ENCODE measurements at places on chromosomes 2 and 18.
A peak's percentile ranks its signal among the peaks of the same experiment; 100 is the strongest.

DNA sequence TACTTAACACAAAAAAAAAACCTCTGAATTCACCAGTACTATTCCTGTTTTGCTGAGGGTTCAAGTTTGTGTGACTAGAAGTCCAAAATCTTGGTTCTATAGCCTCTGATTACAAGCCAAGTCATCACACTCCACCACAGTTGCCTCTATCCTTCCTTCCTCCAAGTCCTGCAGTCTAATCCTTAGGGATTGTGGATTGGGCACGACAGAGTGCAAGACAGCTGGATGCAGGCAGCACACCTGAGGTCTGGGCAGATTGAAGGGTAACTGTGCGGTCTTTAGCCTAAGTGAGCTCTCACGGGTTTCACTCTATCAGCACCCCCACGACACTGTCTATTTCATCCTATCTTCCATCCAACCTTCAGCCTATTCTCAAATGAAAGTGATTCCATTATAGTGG is 299.4 kb upstream of the ID2 start:
- no peak for DNase-seq

DNA sequence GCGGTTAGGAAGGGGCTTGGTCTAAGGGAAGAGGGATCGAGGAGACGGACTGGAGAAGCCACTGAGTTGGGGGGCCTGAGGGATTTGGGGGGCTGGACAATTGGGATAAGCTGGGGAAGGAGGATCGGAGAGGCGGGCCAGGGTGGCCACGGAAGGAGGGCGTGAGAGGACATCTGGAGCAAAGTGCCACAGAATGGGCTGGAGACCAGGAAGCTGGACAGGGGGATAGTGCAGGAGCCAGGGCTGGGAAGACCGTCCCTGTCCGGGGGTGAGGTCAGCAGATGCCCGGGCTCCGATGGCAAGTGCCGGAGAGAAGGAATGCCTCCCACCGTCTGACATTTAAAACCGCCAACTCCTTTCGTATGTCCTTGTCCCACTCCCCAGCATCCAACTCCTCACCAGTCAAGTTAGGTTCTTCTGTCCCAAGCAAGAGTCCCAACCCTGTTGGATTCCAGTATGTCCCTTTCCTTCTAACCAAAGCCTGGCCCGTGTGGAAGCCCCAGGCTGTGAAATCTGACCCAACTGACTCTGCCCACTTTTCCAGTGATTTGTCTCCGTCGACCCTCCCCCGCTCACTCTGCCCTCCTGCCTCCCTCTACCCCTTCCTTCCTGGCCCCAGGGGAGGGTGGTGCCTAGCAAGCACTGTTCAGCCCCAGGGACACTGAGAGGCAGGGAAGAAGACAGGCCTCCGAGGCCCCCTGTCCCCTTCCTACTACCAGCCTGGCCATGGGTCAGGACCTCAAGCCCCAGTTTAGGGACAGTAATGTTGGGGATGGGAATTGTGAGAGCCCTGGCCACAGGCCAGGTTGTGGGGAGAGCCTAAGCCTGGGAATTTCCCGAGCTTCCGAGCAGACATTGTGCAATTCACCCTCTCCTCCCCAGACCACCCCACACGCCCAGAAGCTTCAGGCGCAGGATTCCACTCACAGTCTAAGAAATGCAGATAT is 31.5 kb upstream of the TMBIM1 start:
- peak; percentile 53 for DNase-seq

DNA sequence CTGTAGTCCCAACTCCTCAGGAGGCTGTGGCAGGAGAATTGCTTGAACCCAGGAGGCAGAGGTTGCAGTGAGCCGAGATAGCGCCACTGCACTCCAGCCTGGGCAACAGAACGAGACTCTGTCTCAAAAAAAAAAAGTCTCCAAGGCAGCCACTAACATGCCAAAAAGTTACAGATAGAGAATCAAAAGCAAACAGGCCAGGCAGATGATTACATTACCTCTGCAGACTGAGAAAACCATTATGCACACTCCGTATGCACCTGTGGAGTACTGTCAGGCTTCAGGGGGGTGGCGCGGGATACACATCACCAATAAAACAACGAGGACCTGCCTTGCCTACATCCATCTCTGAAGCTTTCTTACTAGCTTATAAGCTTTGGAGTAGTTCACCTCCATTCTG is 10.3 kb downstream of the STAM2 start:
- no peak for DNase-seq

DNA sequence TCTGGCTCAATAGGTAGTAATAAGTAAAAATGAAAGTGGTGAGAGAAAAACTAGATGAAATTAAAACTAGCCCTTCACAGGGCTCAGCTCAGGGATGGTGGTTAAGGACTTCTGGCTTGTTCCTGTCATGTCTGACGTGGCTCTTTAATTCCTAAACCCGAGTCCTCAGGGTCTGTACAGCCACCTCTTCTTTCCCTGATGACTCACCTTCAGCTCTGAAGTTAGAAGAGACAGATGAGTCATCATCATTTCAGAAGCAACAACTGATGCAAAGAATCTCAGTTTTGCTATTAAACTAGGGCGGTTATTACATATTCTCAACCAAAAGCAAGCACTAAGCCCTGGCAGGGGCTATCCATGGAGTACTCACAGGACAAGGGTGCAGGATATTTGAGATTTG is 24.0 kb upstream of the ITGB6 start:
- DNase-seq, result no peak

DNA sequence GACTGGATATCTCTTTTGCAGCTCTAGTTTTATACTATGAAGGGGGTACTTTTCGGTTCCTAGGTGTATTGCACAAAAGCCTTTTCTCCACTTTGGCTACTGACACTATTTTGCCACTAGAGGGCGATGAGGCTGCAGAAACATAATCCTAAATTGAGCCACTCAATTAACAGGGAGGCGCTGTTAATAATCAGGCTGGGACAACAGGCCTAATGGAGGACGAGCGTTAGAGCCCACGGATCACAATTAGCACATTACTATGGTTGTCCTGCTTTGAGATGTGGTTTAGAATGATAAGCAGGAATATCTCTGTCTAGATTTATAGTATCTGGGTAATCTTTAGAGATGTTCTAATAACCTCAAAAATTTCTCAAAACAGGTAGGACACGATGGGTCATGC is 62.2 kb upstream of the PMAIP1 start:
- DNase-seq, result peak; percentile 52

- peak; percentile 23 for DNase-seq
Observed at GRCh38 chr2:227179988-227180685, 15.7 kb downstream of the COL4A3 start.

DNA sequence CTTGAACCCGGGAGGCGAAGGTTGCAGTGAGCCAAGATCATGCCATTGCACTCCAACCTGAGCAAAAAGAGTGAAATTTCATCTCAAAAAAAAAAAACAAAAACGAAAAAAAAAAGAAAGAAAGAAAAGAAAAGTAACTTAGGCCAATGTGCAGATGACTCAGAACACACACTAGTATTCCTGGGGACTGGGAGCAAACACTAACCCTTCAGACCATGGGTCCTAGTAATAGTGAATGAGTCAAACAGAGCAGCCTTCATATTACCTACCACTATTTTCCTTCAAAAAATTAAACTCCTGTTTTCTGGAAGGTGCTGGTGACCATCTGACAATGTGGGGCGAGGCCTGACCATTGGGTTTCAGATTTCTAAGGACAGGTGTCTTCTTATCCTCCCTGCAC is 253.4 kb downstream of the PIEZO2 start:
- no peak for DNase-seq

- no peak for DNase-seq
Observed at GRCh38 chr18:69936191-69936558, 11.5 kb downstream of the CD226 start.

DNA sequence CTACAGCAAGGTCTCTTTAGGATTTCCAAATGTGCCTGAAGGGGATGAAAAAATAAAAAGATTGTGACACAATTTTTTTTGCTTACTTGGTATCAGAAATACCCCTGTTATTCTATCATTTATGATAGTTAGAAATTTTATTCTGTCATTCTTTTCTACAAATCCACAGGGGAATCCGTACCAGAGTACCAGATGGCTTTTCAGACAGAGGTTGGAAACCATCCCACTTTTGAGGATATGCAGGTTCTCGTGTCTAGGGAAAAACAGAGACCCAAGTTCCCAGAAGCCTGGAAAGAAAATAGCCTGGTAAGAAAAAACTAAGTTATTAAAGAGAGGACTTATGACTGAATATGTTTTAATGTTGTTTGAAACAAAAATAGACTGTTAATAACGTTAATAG is 92.6 kb upstream of the FAM117B start:
- no peak for DNase-seq

- peak; percentile 94 for DNase-seq
Observed at GRCh38 chr2:200405599-200406298, 99.3 kb downstream of the SPATS2L start.

DNA sequence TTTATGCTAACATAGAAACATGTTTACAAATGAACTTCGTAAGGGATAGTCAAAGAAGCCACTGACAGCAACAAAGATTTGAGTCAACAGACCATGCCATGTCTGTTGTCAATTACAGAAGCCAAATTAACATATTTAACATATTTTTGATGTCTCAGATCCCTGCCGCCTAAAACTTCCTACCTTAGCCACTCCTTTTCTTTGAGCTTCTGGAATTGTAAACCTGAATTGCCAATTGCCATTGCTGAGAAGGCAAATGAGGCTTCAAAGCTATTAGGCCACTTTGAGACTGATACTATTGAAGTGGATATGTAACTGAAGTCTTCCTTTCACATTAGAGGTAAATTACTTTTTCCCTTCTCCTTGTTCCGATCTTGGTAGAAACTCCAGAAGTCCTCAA is 66.0 kb upstream of the DSEL start:
- no peak for DNase-seq

GRCh38 chr2:204329016-204329415 is 216.3 kb upstream of the PARD3B start:
- DNase-seq, result no peak

- no peak for DNase-seq
Observed at GRCh38 chr2:151175864-151176263, 85.8 kb downstream of the RBM43 start.

GRCh38 chr2:235836491-235836911 is 331.7 kb downstream of the GBX2 start:
- no peak for DNase-seq

- no peak for DNase-seq
Observed at GRCh38 chr2:138853296-138853695, 73.1 kb upstream of the NXPH2 start.

DNA sequence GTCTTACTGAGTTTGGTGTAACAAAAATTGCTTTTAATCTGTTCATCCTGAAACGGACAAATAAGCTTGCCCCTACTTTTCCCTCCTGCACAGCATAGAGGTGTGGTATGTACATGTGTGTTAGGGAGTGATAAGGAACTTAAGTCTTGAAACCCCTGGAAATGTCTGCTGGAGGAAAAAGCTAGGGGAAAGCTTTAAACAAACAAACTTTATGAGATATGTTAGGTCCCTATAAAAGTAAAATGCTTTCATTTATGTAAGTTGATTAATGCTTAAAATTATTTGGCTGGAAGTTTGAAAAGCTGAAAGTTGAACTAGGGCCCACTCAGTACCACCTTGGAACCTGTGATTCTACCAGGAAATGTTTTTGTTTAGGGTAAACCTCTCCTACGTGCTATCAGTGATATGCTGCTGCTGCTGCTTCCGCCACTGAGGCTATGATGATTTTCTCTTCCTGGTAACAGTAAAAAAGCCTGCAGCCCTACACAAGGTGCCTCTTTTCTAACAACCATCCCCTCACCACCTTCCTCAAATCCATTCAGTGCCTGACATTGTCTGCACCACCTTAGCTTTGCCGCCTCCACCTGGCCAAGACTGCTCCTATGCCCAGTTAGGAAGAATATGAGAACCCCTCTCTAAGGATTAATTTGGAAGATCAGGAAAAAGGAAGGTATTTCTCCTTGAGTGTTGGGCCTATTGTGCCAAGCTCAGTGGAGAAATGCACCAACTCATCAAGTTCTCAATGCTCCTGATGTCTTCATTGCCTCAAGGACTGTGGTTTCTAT is 2.5 kb upstream of the YES1 start:
- no peak for DNase-seq

DNA sequence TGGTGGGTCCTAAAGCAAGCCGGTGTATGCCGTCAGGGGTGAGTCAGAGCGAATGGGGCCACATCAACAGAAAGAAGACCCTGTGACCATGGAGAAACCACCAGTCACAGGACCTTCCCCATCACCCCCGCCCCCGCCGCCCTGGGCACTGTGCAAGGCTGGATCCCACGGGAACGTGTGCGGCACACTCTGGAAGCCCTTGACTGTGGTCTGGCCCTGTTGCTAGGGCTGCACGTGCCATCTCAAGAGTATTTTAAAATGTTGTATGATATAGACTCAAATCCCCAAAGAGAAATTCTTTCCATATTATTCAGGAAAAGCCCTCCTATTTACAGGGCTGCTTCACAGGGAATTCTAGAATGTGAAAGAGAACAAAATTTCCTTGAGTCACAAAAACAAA is 174.8 kb downstream of the BCL2 start:
- DNase-seq, result peak; percentile 41

GRCh38 chr2:17627434-17627833 is 86.9 kb downstream of the VSNL1 start:
- DNase-seq, result no peak

GRCh38 chr2:16395601-16396000 is 270.0 kb downstream of the CYRIA start:
- no peak for DNase-seq

- peak; percentile 65 for DNase-seq
Observed at GRCh38 chr2:37343537-37344434, 644 bp upstream of the QPCT start.

DNA sequence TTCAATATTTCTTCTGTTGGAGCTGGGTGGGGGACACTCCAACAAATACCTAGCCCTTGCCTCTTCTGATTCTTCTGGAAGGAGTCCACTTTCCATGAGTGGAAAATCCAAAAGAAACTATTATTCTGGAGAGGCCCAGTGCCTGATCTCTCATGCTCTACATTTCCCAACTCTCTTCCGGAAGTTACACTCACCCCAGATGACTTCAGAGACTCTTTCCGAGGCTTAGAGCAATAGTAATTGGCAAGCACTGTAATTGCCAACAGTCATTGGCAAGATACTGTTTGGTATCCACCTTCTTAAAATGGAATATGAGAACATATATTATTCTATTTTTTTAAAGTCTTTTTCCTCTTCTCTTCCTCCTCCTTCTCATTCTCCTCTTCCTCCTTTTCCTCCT is 60.5 kb upstream of the CYRIA start:
- DNase-seq, result no peak

DNA sequence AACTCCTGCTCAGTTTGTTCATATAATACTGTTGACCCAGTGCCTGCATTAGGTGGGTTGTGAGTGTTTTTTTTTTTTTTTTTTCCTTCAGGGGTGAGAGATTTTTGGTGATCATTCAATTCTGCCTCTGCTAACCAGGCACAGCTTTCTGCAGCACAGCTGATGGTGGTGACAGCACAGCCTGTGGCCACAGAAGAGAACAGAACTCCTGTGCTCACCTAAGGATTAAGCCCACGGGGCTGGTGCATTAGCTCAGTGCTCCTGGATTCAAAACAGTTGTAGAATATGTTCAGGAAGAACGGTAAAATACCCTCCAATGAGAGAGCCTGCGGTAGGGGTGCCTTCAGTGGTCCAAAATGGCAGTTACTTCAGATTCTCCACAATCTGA is 42.0 kb downstream of the PKP4 start:
- DNase-seq, result no peak

Data from foreskin melanocyte (primary cell).